ENCODE measurements at places on chromosomes 3 and 15.

DNA sequence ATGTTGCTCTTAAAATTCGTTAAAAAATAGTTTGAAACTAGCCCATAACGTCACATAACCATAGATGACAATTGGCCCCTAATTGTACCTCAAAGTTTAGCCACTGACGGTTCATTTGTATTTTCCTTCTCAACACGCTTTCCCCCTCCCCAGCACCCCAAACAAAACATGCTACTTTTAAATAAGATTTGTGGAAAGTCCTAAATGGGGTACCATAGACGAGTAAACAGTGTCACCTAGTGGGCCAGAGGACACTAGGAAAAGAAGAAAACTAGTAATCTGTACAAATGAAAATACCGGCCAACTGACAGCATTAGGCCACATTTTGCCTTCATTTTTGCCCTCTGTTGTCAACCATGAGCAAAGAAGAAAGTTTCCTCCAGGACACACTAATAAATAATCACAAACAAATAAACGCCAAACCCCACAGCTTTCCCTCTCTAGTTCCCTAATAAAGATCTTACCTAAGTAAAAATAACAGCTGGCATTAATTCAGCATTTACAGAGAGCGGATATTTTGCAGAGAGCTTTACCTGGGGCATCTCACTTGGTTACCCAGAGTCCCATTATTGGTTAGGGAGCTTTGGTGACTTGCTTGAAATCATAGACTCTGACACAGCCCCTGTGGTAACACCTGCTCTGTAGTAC, 175.1 kb upstream of the ATP11B start:
- DNase-seq = peak; percentile 39

DNA sequence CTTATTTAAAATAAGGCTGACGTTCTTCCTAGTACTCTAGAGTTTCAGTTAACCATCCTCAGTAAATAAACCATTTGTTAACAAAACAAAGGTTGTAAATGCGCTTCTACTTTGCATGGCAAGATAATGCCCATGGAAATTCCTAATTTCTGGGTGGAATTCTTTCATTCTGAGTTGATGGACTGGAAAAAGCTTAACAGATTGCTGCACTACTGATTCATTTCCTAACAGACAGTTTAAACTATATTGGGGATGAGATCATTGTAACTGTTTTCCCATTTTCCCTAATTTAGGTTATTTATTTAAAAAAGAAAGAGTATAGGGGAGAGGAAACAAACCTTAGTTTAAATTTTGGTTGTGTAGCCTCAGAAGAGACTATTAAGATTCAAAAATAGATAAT, 342.2 kb downstream of the NLGN1 start:
- peak; percentile 56 for DNase-seq

- DNase-seq = no peak
These were observed 231.0 kb downstream of the ITPR1 start for GRCh38 chr3:4724051-4724629.

- DNase-seq = peak; percentile 8
These were observed 88.6 kb downstream of the THSD4 start for GRCh38 chr15:71203586-71204474.

- DNase-seq = no peak
These were observed 13.9 kb upstream of the TEX9 start for GRCh38 chr15:56351353-56351752.

DNA sequence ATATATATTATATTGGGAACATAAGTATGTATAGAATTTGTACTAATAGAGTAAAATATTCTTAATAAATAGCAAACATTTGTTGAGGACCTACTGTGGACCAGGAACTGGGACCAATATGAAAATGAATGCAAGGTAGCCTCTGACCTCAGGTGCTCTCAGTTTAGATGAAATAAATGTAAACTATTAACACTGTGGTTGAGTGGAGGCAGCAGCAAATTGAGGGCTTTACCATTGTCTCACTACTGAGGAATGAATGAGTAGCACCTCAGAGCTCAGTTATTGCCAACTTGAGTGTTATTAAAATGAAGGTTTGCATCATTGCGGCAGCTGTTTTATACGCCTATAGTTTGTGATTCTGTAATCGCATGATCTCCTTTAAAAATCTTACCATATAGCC, 90.9 kb upstream of the CGNL1 start:
- DNase-seq = no peak

GRCh38 chr15:85618956-85619491, 175.7 kb downstream of the KLHL25 start:
- peak; percentile 98 for DNase-seq

DNA sequence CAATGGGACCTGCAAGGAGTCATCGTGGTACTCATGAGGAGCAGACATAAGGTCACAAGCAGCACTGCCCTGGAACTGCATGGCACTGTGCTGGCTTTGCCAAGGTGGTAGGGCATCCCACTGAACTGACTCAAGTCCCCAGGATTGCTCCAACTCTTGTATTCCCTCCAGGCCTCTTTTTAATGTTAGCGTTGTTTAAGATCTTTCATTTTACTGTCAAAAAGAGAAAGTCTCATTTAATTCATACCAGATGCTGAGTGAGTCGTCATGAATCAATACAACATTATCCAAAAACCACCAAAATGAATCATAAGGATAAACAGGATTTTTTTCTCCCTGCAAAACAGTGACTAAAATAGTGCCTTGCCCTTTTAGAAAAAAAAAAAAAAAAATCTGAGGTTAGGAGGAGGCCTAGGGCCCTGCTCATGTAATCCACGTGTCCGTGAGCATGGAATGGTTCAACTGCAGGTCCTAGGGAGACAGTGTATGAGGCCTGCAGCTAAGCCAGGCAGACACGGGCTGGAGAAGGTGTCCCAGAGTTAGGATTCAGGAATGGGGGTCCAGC, 36.7 kb upstream of the BLM start:
- peak; percentile 96 for DNase-seq

DNA sequence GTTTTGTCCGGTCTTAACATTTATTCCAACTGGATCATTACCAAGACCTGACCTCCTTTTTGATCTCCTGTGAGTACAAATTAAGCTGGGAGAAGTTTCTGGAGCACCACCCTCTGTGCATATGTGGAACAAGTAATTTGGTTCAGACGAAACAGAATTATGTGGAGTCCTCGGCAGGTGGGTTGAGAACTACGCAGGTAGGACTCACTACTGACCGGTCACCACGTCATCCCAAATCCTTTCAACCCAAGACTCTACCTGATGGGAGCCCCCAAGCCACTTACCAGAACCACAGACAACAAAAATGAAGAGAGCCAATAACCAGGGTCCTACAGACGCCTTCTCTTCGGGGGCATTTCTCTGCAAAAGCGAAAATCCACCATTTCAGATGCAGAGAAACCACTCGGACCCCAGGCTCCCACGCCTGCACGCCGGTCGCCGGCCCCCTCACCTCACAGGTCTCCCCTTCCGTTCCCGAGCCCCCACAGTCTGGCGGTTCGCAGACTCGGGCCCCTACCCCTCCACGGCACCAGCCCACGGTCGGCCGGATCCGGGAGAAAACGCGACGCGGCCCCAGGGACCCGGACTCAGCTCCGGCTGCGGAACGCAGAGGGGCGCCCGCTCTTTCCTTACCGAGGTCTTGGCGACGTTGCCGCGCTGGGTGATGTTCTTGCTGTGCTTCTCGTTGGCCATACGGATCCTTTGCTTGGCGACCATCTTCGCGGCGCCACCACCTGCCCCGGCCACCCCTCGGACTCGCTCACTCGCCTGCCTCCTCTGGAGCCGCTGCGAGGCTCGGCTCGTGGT, 674 bp downstream of the SERP1 start:
- peak; percentile 5 for DNase-seq

DNA sequence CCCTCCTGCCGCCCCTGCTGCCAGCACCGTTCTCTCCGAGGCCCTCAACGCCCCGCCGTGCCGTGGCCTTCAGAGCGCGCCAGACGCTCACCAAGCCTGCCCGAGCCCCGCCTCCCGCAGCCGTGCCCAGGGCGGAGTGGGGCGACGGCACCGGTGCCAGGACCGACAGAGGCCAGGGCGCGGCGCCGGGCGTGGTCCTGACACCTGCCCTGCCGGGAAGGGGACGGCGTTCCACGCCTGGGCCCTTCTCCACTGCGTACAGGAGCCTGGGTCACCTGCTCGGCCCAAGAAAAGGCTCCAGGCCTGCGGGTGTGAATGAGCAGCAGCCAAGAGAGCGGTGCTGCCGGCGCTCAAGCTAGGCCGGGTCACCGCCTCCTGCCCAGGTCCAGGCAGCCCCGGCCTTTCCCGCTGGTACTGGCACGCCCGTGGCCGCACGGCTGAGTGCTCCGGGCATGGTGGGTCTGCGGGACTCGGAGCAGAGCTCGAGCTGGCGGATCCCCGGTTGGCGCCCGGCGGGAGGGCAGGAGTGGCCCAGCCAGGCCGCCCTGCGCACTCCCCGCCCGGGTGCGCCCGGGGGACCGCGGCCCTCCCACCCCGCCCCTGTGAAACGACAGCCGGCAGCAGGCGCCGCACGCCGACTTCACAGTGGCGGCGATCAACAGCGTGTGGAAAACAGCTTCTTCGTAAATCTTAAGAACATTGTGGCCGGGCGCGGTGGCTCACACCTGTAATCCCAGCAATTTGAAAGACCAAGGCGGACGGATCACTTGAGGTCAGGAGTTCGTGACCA, 4.2 kb downstream of the OCA2 start:
- no peak for DNase-seq

DNA sequence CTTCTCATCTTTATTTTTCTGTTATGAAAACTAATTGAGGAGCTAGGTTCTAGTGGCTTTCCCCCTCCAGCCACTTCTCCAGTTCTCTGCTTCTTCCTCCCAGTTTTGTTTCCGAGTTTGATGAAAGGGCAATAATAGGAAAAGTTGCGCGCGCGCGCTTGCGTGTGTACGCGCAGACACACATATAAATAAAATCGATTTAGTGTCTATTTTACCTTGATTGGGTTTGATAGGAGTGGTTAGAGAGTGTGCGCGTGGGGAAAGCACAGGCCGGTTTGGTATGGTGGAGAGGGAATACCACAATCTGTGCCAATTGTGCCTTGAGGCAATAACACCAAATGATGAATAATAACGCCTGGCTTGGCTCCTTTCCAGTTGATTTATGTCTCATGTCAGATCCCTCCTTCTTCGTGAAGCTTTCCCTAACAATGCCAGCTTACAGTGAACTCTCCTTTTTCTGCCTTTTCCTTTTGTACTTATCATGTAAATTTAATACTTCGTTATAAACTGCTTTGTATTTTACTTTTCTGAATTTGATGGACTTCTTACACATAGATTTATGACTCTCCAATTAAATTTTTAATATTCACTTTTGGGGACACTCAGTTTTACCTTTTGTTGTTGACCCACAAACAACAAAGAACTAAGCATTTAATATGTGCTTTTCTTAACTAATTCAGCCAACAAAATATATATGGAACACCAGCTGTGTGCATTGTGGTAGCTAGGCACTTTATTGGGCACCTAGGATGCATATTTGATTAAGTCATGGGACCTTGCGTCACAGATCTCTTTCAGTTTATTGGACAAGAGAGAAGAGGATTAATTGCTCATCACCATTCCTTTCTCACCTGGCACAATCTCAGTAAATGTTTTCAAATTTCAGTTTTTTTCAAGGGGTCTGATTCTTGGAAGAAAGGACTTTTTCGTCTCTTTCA, 1.7 kb downstream of the TIPARP start:
- DNase-seq = peak; percentile 82

- DNase-seq = no peak
These were observed 236.3 kb downstream of the MEX3B start for GRCh38 chr15:81809543-81809942.

GRCh38 chr3:73480187-73480672, 144.5 kb downstream of the PDZRN3 start:
- no peak for DNase-seq

GRCh38 chr3:60770532-60770931, 480.7 kb downstream of the FHIT start:
- DNase-seq = no peak

- DNase-seq = no peak
These were observed 573 bp upstream of the CEP152 start for GRCh38 chr15:48811325-48811958.

GRCh38 chr3:86654806-86655460, 336.0 kb downstream of the VGLL3 start:
- no peak for DNase-seq

GRCh38 chr15:24659622-24660021, 16.0 kb upstream of the NPAP1 start:
- no peak for DNase-seq

- DNase-seq = no peak
These were observed 1.4 kb downstream of the CIAO2A start for GRCh38 chr15:64092075-64092820.

DNA sequence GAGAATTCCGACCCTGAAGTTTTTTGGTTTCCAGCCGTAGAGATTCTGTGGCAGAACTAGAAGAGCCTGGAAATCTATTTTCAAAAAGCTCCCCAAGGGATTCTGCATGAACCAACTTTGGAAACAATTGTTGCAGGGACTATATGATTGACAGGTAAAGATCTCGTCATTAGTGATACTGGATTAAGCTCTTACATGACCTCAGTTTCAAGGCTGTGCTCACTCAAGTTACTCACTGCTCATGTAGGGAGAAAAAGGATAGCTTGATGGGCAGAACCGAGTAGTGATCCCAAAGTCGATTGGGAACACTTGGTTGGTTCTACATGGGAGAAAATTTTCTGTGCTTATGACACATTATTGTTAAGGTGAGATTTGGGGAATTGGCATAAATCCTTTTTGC, 142.3 kb upstream of the RASGRP1 start:
- DNase-seq = no peak

DNA sequence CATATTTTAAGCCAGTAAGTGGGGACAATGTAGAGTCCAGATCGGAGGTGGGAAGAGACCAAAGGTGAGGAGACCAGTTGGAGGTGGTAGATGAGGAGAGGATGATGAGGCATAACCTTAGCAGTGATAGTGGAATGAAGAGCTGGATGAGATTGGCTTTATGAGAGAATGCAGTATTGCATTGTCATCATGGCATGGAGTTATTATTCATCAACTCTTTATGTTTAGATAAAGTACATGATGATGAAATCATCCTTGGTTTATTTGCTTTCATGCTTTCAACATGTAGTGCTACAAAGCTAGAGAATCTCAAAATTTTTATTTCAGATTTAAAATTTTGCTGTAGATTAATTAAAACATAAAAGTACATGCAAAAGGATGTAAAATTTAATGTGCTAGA, 64.0 kb downstream of the PPM1L start:
- no peak for DNase-seq

- no peak for DNase-seq
These were observed 20.5 kb downstream of the EXOG start for GRCh38 chr3:38516669-38517068.

Data from astrocyte (in vitro differentiated cells and primary cell).